ENCODE measurements at places on chromosomes 4 and X. TPM values are rescaled to one million over a fixed set of nuclear protein-coding genes. Genes with fewer than 3 reads are reported as not detected.

The FAM193A gene
- polyA plus RNA-seq, result 31.3 TPM

DNA sequence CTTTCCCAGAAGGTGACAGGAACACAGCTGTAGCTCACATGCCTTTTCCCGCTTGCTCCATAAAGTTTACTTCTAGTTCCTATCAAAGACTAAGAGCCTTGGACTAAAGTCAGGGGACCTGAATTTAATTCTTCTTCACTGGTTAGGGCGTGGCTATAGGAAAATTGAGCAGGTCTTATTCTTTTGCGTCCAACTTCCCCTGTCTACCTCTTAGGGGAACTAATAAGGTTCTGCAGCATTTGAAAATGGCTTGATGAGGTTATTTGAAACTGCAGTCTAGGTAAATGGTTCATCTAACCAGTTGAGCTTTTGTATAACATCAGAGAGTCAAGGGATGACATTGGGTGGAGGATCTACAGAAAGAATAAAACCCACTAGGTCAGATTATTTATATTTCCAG lies 2.6 kb downstream of the ARHGAP10 start:
- no peak for DNase-seq

- no peak for DNase-seq
These were observed 21.0 kb upstream of the JAKMIP1 start for GRCh38 chr4:6221301-6221850.

DNA sequence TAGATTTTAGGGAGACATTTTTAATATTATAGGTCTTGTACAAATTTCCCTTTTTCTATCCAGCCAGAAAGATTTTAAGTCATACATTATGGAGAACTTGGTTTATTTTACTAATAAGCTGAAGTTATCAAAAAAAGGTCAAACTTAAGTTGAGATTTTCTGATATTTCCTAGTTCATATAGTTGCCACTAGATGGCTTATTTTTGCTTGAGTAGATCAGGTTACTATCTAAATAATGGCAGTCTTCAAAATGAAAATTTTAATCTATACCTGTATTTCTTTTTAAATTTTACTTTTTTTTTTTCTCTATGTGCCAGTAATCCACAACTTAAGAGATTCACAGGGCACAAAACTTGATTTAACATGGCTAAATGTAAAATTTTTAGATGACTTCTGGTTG lies 52.3 kb downstream of the USP9X start:
- no peak for DNase-seq

GRCh38 chr4:145531223-145531622 lies 49.6 kb downstream of the SMAD1 start:
- no peak for DNase-seq

GRCh38 chr4:11299836-11300235 lies 128.9 kb downstream of the HS3ST1 start:
- DNase-seq, result no peak

DNA sequence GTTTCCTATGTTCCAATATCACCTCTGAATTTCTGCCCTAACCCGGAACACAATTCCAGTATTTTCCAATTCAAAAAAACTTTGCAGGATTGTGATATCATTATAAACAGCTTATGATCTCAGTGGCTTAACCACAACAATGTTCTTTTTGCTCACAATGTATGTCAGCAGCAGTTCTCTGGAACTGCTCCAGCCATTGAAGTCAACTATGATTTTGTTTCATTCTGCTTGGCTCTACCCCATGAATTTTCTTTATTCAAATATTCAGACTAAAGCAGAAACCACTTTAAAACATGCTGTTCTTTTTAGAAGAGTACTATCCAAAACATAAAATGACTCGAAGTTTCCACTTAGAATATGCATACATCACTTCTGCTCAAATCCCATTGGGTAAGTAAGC lies 1611.1 kb downstream of the ARAP2 start:
- no peak for DNase-seq

The DGKK gene
- 13.0 TPM for polyA plus RNA-seq

DNA sequence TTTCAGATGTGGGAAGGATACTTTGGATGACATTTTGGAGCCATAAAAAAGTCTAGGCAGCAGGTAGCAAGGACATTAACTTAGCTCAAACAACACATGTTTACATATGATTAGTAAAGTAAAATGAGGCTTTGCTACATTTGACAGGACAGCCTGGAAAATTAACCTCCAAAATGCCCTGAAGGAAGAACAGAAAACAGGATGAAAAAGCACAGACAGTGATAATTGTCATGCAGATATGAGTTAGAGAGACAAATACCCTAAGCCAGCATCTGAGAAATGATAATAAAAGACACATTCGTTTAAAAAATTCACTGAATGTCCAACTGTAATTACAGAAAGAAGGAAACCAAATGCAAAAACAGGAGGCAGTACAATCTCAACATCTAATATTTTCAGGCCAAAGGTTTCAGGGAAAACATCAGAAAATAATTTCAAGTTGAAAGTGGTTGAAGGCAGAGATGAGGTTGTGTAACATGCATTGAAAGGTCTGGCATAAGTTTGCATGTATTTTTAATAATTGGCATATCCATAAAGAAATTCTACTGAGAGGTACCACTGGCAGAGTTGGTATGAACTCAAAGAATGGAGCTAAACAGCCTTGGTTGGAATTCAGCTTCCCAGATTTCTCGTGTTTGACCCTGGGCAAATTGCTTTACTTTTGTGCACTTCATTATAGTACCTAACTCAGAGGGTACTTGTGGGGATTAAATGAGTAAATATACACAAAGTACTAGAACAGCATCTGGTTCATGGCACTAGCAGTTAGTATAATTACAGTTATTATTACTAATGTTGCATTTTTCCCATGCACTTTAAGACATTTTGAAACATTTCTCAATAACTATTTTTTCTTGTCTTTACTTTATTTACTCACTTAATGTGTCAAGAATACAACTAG lies 54.4 kb upstream of the MAP9 start:
- no peak for DNase-seq

DNA sequence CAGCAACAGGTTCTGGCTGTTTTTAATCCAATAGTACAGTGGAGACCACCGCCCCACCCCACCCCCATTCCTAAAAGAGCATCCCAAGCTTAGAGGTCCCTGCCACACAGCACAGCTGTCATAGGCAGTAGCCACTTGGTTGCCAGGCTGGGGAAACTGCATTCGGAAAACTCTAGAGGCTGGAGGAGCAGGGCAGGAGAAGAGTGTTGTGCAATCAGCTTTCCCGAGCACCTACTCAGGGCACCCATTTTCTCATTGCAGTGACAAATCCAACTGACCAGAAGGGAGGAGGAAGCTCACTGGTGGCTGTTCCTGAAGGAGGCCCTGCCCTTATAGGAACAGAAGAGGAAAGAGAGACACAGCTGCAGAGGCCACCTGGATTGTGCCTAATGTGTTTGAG lies 1.1 kb downstream of the CXCL1 start:
- no peak for DNase-seq

The CXCL13 gene
- polyA plus RNA-seq, result 0.62 TPM

DNA sequence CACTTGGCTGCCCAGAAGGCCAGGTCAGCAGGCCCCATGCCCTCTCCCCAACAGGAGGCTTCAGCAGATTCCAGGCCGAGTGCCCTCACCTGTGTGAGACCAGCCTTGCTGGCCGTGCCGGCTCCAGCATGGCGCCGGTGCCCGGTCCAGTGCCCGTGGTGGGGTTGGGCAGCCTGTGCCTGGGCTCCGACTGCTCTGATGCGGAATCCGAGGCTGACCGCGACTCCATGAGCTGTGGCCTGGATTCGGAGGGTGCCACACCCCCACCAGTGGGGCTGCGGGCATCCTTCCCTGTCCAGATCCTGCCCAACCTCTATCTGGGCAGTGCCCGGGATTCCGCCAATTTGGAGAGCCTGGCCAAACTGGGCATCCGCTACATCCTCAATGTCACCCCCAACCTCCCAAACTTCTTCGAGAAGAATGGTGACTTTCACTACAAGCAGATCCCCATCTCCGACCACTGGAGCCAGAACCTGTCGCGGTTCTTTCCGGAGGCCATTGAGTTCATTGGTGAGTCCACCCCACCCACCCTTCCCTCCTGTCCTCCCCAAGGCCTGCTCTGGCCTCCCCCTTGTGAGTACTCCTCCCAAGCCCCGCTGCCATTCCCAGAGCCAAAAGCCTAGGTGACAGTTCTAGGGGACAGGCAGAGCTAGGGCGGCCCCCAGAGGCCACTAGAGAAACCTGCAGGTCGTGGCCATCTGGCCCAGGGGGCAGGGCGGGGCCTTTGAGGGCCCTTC lies 2.3 kb downstream of the DUSP9 start:
- DNase-seq, result no peak

DNA sequence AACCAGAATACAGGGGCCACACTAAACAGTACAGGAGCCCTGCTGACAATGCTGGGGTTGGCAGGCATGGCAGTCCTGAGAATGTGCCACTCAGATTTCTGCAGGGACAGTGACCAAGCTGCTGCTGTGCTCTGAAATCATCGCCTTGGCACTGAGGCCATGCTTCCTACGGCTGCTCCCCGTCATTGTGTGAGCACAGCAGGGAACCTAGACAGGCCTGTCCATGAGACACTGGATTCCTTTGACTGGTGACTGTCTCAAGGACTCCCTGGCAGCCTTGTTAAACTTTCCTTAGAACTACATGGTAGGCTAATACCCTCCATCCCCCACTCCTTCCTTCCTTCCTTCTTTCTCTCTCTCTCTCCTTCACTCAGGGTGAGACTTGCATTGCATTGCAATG lies 111.4 kb downstream of the LUZP4 start:
- DNase-seq, result no peak

GRCh38 chrX:129731228-129731627 lies 7.6 kb upstream of the XPNPEP2 start:
- no peak for DNase-seq

- no peak for DNase-seq
These were observed 287.1 kb downstream of the ANK2 start for GRCh38 chr4:113336556-113336955.

The FGF2 gene
- 9.4 TPM for polyA plus RNA-seq

DNA sequence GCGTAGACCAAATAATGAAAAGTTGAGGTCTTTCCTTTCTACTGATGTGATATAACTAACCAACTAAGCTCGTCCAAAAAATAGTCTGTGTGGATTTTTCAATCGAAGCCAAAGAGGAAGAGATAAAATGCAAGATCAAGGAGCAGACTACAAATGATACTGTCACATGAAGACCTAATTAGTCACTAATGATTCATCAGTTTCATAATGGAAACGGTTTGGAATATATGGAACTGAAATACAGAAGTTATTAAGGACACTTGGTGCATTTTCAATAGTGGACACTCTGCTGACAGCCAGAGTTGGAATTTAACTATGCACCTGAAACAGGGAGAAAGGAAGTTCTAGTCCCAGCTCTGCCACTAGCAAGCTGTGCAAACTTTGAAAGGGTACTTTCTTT lies 119.8 kb downstream of the GUCY2F start:
- no peak for DNase-seq

DNA sequence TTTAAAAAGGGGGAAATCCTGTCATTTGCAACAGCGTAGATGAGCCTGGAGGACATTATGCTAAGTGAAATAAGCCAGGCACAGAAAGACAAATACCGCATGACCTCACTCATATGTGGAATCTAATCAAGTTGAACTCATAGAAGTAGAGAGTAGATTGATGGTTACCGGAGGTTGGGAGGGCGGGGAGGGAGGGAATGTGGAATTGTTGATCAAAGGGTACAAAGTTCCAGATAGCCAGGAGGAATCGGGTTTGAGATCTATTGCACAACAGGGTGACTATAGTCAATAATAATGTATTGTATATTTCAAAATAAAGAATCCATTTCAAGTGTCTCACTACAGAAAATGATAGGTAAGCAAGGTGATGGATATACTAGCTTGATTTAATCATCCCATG lies 393.2 kb downstream of the BCOR start:
- DNase-seq, result no peak

DNA sequence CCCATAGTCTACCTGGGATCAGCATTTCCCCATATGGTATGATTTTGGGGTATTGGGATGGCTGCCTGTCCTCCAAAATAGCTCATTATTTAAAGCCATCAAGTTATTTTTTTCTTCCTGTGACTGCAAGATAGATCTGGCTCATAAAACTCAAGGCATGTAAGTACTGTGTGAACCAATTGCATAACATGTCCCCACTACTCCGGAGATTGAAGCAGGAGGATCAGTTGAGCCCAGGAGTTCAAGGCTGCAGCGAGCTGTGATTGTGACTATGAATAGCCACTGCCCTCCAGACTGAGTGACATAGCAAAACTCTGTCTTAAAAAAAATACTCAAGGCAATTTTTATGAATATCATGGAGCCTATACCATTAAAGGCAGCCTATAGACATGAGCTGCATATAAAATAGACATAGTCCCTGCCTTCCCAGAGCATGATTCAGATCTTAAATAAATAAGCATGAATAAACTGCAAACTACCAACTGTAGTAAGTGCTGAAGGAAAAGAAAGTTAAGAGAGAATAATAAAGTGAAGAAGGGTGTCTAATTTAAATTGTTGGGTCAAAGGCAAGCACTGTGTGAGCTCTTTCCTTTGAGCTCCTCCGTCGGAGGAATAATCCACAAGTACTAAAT lies 16.9 kb upstream of the MMAA start:
- DNase-seq, result no peak

GRCh38 chr4:122403861-122404260 lies 25.1 kb downstream of the ADAD1 start:
- no peak for DNase-seq

DNA sequence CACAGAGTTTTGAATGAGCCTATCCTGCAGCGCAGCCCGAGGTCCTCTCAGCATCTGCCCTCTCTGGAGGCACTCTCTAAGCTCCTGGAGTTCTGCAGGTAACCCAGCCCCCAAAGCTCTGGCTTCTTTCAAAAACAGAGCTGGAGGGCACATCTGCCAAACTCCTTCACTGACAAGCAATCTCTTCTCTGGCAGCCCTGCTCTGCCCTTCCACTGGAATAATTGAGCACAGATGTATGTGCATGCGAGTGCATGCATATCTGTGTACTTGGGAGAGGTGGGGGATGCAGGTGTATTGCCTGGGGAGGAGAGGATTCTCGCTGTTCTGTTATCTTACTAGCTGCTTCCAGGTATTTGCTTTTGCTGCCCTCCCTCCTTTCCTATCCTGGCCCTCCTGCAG lies 22.2 kb upstream of the PLP1 start:
- DNase-seq, result no peak

DNA sequence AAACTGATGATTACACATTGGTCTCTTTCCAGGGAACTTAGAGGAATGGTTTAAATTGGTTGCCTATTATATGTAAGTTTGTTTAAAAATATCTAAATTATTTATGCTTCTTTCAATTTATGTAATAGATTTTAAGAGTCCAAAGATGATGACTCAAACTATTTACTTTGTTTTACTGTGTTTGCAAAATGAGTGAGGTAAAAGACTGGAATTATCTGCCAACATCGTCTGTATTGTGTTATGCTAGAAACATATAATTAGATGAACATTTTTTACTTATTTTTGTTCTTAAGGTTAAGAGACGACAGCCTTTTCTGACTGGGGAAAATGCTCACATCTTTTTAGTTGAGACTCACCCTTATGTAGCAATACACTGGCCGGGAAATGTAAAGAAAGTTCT lies 51.1 kb upstream of the SYTL5 start:
- no peak for DNase-seq

The ABCD1 gene
- 6.4 TPM for polyA plus RNA-seq

Measured in left kidney (tissue), 8 donors.